ENCODE measurements at places on chromosomes 1 and 21.

DNA sequence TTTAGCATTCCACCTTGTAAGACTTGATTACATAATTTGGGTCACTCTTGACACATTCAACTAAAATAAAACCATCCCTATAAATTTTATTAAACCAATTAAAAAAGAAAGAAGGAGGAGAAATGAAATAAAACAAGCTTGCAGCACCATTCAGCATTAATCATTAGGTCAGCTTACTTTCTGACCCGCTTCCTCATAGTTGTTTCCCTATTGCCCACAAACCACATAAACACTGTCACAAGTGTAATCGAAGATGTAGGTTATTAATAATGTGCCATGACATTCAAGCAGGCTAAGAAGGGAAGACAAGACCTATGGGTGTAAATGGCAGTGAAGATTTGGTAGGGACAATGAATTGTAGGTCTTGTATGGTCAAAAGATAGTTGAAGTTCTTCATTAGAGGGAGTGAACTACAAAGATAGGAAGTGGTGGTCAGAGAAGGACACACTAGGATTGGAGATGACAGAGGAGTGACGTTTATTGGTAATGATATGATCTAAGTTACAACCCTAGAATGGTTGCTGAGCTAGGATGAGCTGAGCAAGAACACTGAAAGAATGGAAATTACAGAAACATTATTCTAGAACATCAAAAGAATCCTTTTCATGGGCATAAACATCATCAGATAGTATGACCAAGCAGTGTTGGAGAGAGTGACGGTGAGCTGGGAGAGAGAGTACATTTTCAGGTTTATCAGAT is 231.5 kb downstream of the KCNT2 start:
- DNase-seq, result no peak

DNA sequence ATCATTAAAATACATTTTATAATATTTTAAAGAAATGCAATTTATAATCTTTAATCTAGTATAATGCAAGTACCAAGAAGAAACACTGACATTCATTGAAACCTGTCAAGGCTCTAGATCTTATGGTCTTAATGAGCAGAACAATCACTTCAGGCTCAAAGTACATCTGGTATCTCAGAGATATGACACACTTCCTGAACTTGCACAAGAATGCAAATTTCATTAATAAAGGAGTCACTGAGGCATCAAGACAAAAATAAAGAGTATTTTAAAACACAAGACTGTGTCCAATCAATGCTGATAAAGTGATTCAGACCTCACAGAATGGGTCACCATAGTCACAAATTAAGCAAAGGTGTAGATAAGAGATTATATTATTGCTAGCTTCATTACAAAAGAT is 178.1 kb downstream of the AK5 start:
- no peak for DNase-seq

DNA sequence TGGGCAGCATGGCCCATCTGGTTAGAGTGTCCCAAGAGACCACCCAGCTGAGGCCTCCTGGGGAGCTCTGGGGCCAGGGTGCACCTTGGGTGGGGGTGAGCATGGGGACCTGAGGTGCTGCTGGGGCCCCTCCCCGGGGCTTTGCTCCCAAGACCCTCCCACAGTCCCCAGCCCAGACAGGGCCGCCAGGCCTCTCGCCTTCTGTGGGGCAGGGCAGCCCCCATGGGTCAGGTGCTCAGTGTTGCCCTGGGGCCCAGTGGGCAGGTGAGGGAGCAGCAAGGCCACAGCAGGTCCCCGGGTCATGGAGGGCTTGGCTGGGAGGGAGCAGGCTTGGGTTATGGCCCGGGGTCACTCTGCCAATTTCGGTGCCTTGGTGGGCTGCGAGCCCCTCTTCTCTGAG is 24.5 kb upstream of the PEX10 start:
- no peak for DNase-seq

GRCh38 chr1:216210081-216210480 is 213.2 kb downstream of the USH2A start:
- no peak for DNase-seq
